Thymus (tissue), 14 donors: ENCODE measurements at places on chromosomes 3 and 15.

DNA sequence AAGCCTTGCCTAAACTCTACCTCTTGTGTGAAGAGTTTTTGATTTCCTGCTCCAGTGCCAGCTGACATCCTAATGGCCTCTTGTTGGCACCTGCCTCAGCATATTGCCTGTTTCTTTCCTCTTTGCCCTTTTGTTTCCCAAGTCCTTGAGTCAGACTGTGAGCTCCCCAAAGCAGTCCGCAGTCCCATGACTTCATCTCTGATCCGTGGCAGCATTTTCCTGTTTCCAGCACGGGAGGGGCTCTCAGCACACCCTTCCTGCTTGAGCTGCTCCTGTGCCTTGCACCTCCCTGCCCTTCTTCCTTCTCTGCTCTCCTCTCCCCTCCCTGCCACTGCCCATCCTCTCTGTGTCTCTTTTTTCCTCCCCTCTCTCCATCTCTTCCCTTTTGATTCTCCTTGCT lies 179.6 kb downstream of the EPHB1 start:
- DNase-seq, result no peak

DNA sequence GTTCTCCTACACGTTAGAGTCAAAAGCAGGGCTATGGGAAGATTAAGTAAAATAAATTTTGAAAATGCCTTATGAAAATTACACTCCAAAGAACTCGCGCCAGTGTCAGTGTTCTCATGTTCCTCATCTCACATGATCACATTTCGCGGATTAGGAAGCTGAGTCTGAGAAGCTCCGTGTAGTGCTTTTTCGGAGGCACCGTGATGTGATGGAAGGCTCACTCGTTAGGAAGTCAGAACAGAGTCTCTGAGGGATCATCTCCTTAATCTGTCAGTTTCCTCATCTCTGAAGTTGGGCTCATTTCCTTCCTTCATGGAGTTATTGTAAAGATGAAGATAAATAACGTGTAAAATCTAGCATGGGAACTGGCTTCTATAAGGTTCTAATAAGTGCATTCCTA lies 3.2 kb downstream of the ADIPOQ start:
- DNase-seq, result no peak

- DNase-seq, result no peak
Observed at GRCh38 chr3:107271787-107272387, 105.4 kb upstream of the CCDC54 start.

GRCh38 chr3:29826712-29827111 lies 545.8 kb downstream of the RBMS3 start:
- no peak for DNase-seq

GRCh38 chr3:15794842-15795650 lies 2.7 kb downstream of the ANKRD28 start:
- DNase-seq, result no peak

GRCh38 chr15:56837273-56837672 lies 81.2 kb upstream of the TCF12 start:
- no peak for DNase-seq

DNA sequence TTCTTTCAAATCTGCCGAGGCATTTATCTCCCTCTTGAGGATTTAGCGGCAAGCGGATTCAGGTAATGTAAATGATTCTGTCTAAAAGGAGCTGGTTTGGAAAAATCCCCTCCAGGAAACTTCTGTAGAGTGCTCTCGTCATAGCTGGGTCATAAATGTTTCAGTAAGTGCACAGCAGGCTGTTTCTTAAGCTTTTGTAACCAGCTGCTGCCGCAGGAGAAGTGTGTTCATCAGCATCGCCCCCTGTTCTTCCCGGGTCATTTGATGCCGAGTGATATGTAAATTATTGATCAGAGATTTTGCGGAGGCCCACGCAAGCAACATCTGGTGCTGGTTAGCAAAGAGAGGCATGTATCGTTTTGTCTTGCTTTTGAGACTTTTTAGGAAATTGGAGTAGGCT lies 53.1 kb downstream of the DNASE1L3 start:
- DNase-seq, result no peak

GRCh38 chr3:184350618-184351017 lies 10.8 kb downstream of the CLCN2 start:
- no peak for DNase-seq

GRCh38 chr3:165194511-165195240 lies 1.5 kb downstream of the SLITRK3 start:
- no peak for DNase-seq

DNA sequence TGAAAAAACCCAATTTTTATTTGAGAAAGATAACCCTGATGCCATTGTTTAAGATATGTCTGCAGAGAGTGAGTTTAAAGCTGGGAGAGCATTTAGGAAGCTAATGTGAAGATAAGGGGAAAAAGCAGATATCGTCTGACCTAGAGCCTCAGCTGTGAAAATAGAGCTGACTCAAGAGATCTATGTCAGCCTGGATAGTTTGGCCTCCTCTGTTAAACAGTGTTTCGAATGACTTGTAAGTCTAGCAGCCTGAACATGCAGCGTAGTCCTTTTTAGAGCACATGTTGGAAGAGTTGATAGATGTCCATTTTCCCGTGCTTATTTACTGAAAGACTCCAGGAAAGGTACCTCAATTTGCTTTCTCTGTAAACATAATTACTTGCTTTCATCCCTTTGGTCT lies 48.1 kb downstream of the ALCAM start:
- no peak for DNase-seq

DNA sequence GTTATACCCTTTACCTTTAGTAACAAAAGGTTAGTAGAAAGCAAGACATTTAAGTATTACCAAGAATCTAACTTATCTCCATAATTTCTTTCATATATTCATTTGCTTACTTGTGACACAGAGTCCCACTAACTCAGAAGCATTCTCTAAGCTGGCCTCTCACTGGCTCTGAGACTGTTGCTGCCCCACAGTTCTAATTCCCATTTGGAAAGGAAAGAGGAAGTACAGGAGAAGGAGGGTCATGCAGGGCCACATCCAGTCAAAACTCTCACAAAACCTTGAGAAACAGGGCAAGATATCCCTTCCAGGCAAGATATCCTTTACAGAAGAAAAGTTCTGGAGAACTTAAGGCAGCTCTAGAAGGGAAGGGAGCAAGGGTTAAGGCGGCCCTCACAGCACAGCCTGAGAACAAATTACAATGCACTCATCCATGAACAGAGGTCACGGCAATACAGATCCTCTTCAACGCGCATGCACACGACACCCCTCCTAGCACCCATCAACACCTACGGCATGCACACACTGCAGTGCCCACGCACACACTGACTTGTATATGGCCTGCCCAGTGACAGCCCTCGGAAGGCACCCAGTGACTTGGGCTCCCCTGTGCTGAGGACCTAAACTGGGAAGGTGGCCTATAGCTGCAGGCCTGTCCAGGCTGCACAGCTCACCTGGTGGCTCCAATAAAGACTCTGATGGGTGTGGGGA lies 13.0 kb upstream of the MYO5C start:
- DNase-seq, result no peak

- no peak for DNase-seq
Observed at GRCh38 chr15:62903437-62903836, 139.1 kb upstream of the TPM1 start.

GRCh38 chr3:126553284-126554084 lies 5.2 kb downstream of the C3orf22 start:
- DNase-seq, result no peak

- no peak for DNase-seq
Observed at GRCh38 chr3:182912474-182912873, 67.9 kb downstream of the DCUN1D1 start.

GRCh38 chr3:143170074-143170473 lies 50.5 kb downstream of the CHST2 start:
- DNase-seq, result no peak

DNA sequence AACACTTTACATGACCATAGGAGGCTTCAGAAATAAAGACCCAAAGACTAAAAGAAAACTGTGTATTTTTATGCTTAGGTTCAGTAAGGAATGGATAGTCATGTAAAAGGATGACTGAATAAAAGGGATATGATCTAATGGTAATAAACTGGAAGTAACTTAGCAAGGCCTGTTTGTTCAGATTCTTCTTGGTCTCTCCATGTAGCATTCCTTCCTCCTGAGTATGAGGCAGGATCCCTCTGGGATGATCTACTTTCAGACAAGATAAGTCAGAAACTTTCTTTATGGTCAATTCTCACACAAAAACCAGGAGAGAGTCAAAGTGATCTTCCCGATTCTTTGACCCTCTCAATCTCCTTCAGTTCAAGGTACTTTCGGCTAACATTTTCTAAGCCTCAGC lies 340.8 kb upstream of the DCBLD2 start:
- DNase-seq, result no peak

GRCh38 chr3:10300087-10300486 lies 7.3 kb upstream of the GHRL start:
- DNase-seq, result no peak

DNA sequence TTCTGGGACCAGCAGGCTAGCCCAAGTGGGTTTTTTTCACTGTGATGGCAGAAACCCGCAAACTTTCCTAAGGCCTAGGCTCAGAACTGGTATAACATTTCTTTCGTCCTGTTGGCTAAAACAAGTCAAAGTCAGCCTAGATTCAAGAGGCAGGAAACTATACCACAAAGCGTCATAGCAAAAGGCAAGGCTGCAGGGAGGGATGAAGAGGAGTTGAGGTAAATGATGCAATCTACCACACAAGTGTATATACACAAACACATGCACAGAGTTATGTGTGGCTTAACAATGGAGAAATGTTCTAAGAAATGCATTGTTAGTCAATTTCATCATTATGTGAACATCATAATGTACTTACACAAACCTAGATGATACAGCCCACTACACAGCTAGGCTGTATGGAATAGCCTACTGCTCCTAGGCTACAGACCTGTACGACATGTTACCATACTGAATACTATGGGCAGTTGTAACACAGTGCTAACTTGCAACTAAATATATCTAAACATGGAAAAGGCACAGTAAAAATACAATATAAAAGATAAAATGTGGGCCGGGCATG lies 225.6 kb downstream of the TBL1XR1 start:
- DNase-seq, result no peak

DNA sequence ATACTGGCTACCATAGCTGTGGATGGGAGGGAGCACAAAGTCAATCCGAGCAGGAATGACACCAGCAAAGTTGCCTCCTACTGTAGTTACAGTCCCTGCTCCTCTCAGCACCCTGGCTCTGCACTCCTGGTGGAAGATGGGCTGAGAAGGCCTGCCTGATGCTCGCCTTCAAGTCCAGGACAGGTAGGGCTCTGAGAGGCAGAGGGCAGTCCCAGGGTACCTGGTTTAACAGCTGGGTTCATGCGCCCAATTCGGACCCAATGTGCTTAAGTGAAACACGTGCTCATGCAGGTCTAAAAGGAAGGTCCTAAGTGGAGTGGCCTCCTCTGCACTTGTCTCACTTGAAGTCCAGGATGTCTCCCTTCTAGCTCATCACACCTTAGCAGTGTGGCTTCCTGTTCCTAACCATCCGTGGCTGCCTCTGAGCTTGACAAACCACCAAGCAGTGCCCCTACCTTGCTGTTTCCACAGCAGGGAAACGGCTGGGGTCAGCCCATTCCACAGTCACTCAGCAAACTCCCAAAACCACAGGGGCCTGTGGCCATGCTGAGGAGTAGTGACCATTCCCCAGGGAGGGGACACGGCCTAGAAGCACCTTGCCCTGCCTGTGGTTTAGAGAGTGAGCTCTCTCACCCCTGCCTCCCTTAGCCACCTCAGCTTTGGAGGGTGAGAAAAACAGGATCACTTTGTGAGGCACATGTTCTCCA lies 3.9 kb upstream of the MUSTN1 start:
- no peak for DNase-seq

- peak; percentile 42 for DNase-seq
Observed at GRCh38 chr15:40894681-40895448, 615 bp downstream of the VPS18 start.

DNA sequence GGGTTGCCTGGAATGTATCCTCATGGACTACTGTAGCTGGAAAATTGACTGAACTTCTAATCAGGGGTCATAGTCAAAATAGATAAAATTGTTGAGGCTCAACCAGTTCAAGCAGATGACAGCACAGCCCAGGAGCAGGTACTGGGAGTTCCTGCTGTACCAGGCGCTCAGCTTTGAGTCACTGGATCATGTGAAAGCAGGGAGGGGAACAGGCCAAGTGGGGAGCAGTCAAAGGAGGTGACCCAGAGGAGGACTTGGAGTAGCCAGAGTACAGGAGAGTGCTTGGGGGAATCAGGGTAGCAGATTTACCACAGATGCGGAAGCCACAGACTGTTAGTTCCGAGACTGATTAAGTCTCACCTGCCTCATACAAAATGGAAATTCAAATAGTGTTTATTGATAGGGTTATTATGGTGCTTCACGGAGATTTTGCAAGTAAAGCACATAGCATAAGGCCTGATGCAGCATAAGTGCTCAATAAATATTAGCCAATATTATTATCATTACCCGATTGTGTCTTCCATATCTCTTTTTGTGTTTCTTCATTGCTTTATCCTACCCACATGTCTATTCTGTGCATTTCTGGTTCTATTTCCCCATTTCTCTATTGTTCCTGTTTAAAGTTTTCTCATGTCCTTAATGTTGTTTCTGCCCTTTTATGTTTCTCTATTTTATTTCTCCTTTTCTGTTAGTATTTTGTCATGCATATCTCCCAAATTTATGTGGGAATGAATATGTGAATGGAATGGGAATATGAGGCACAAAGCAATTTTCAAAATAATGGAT lies 369.2 kb upstream of the MCTP2 start:
- no peak for DNase-seq

DNA sequence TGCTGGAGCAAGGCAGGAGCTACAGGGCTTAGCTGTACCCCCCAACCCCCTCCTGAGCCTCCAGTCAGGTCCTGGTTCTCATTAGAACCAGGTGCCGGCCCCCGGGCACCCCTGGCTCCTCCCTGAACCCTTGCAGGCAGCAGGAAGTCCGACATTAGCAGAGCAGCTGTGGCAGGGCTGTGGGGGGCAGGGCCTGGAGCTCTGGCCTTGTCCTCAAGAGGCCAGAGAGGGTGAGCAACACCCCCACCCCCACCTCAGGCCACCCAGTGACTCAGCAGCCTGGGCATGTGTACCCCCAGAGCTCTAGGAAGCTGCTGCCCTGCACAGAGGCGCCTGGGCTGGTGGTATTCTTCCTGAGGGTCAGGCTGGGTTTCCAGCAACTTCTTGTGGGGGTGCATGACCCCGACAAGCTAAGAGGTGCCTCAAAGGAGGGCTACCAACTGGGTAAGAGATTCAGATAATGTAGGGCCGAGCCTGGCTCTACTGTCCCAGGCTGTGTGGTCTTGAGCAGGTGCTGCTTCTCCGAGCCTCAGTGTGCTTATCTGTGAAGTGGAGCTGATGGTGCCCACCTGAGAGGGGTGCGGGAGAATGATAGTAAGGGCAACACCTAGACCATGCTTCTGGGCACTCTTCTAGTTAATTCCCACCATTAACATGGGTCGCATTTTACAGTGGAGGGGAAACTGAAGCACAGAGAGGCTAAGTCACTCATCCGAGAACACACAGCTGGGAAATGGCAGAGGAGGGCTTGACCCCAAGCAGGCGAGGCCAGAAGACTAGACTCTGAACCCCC lies 16.0 kb downstream of the H1-8 start:
- DNase-seq, result no peak

GRCh38 chr3:12924437-12924836 lies 83.1 kb upstream of the RPL32 start:
- DNase-seq, result no peak

GRCh38 chr3:52798978-52799476 lies 4.4 kb downstream of the ITIH3 start:
- DNase-seq, result no peak

- no peak for DNase-seq
Observed at GRCh38 chr3:114556657-114557213, 262.9 kb downstream of the TIGIT start.
